Cerebellar nuclear complex (tissue), 1 donor: ENCODE measurements at places on chromosomes 2 and 18.

DNA sequence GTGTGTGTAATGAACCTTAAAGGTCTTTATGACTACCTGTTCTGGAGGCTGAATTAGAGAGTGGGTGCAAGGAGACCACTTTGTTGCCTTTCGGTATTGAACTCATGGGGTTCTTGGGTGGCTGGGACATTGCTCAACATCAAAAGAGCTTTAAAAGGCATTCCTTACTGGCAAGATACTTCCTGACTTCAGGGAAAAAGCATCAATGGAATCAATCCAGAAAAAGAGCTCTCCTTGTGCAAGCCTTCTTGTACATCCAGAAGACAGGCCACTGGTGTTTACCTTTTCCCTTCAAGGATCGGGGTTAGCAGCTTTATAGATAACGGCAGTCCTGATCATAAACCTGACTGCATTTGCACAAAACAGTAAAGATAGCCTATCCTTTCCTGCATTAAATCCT is 9.5 kb downstream of the PNO1 start:
- no peak for DNase-seq

GRCh38 chr2:170467568-170468422 is 247.3 kb upstream of the SP5 start:
- no peak for DNase-seq

GRCh38 chr2:181239201-181239799 is 217.9 kb upstream of the ITGA4 start:
- no peak for DNase-seq

DNA sequence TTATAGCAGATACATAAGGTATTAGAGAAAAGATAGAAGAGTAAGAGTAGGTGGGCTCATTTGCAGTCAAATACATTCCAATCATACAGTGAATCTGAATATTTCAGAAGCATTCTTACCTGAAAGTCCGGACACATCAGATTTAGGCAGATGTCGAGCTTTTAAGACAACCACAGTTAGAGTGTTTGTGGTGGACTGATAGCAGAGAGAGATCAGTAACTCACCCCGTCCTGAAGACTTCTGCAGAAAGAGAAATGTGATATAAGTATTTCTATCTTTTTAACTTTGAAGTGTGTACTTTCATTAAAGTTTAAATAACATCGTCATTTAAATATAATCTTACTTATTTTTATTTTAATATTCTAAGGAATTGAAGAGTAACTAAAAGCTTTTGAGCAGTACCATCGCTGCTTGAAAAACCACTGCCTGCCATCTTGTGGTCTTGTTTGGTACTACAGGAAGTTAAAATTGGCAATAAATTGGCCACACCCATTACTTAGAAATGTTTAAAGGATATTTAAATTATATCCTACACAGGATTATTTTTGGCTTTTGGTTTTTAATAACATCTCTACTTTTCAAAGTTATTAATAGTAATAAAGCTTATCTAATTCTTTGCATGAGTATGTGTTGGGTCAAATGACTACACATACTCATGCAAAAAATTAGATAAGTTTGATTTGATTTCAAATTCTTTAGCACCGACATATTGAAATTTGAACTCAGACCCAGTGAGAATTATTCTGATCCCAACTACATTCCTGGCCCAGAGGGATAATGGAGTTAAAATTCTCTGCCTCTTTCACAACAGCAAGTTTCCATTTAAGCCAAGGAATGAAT is 5.5 kb downstream of the SYT4 start:
- no peak for DNase-seq

GRCh38 chr2:101655702-101656422 is 41.6 kb upstream of the MAP4K4 start:
- no peak for DNase-seq

- no peak for DNase-seq
Measured at GRCh38 chr18:6778459-6779247, 49.1 kb downstream of the ARHGAP28 start.

GRCh38 chr2:69490486-69490885 is 53.3 kb upstream of the NFU1 start:
- DNase-seq: no peak

DNA sequence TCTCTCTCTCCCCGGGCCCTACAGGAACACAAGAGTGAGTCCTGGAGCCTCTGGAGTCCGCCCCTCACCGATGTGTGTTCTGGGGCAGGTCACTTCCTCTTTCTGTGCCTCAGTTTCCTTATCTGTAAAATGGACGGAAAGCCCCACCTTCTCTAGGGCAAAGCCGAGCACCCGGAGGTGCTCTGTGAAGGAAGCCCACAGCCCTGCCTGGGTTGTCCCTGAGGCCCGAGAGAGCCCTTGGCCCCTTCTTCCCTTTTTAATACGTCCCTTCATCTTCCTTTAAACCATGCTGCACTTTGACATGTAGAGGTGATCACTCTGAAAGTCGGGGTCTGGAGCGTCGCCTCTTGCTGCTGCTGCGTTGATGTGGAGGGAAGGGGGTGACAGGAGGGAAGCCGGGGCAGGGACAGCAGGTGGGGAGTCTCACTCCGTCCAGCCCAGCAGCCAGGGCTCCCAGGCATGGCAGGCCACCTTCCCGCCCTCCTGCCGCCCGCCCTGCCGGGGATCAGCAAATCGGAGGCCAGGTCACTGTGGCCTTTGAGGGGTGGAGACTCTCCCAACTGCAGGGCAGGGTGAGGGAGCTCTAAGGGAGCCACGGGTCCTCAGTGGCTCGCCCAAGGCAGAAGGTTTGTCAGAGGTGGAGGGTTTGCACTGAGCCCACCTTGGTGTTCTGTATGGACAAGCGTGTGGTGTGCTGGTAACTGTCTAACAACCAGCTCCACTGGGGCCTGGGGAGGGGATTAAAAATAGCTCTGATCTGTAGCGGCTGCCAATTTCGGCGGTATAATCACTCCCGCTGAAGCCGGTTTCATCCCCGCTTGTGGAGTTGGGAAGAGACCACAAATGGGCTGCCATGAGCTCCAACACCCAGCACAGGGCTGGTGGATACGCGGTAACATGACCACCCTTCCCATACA is 135.9 kb upstream of the ID2 start:
- no peak for DNase-seq

DNA sequence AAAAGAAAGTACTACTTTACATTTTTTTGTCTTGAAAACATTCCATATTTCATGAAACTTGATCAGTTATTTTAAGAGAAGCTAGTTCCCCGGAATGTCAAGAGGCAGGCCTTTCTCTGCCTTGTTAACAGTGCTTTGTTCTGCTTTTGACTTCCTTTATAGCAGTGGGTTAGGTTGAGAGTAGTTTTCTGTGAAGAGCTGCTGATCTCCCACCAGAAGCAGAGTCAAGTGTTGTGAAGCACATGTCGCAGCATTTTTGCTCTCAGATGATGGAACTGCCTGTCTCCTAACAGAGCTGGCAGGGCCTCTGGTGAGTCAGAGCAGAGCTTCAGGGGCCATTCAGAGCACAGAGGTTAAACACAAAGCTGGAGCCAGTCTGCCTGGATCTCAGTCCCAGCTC is 871.8 kb downstream of the SLC4A3 start:
- DNase-seq: no peak
